Renal cortex interstitium (tissue), 15 donors: ENCODE measurements at places on chromosomes 7 and 10.

GRCh38 chr10:88660598-88660884 is 3.7 kb upstream of the LIPF start:
- DNase-seq, result no peak

DNA sequence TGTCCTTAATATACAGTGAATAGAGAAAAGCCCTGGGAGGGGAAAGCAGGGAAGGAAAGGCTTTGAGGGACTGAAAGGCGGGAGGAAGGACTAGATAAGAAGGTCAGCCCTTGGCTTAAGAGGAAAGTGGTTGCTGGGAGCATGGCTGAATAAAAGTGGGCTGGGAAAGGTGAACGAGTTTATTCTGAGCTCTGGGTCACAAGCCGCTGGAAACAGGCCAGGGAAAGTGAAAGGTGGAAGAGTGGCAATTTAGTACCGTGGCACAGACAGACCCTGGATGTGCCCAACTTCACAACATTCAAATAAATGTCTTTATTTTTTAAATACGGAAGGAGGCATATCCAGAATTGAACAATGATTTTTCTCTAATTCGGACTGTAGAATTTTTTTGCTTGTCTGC is 39.7 kb downstream of the TAC1 start:
- no peak for DNase-seq

GRCh38 chr10:117545141-117546019 is 2.8 kb downstream of the EMX2 start:
- DNase-seq, result no peak

- DNase-seq, result no peak
Observed at GRCh38 chr10:51095444-51095843, 21.2 kb downstream of the PRKG1 start.

DNA sequence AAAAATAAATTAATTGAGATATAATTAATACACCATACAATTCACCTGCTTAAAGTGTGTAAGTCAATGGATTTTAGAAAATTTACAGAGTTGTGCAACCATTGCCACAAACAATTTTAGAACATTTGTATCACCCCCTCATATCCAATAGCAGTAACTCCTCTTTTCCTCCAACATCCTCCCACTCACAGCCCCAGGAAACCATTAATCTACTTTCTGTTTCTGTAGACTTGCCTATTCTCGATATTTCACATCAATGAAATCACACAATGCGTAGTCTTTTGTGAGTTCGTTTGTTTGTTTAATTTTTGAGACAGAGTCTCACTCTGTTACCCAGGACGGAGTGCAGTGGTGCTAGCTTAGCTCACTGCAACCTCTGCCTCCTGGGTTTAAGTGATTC is 13.7 kb upstream of the HERC4 start:
- no peak for DNase-seq

- no peak for DNase-seq
Observed at GRCh38 chr7:130734815-130735716, 1.1 kb upstream of the KLF14 start.

DNA sequence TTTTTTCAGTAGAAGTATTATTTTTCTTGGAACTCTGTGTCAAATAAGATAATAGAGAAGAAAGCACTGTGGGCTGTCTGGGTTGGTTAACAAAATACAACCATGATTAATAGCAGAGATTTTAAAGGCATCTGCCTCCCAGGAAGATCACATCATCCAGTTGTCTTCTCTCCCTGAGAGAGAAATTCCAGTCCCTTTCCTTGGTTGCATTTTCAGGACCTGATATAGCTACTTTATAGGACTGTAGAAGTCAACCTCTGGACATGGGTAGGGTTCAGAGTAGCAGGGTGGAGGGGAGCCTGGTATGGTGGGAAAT is 309.9 kb upstream of the IGFBP3 start:
- DNase-seq, result no peak

DNA sequence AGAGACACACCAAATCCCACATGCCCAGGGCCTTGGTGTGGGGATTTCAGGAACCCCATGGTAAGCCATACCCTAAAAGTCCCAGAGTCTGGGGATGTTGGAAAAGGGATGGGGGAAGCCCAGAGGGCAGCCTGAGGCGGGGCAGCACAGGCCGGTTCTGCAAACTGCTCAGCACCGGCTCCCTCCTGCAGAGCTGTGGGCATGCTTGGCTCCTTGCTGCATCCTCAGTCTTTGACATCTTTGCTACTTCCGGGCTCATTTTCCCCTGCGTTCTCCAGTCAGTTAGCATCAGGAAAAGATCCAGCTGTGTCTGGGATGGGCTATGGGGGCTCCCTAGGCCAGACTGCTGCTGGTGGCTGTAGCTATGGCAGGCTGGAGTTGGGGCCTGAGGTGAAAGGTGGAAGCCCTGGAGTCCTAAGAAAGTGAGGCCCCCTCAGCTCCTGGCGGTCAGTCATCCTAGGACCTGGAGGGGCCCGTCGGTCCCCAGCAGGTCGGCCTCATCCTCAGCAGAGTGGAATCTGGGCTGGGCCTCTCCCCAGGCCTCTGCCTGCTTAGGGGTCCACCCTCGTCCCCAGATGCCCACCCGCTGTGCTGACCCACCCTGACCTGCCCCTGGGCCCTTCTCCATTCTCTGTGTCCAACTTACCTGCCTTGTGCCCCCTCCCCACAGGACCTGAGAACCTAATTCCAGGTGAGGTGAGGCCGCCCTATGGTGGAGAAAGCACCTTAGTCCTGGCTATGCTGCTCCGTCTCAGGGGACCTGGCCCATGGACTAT is 9.3 kb downstream of the TBATA start:
- DNase-seq, result no peak

DNA sequence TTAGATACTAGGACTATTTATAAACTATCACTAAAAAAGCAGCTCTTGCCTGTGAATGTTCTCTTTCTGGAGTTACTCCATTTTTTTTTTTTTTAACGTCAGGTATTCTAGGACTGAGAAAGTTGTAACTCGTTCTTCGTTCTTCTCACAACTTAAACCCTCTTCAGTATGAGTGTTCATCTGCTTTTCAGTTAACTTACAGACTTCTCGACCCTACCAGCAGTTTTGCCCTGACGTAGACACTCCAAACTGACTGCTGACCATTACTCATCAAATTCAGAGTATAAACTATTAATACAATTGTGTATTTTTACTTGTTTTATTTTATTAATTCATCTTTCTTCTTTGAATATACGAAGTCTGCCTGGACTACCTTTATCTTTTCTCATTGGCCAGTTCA is 353.1 kb downstream of the GPR37 start:
- DNase-seq, result no peak

DNA sequence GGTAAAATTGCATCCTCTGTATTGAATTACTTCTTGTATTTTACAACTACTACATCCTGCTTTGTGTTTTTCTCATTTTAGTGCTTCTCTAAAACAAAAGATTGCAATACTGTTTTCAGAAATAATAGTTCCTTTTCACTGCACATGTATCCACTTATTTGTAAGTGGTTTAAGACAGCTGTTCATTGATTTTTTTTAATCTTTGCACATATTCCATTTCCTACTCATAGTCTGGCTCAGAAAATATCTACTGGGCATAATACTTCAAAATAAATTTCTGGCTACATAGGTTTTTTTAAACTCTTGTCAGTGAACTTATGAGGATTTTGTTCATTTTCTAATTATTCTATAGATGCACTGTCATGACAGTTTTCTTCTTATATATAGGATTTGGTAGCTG is 54.8 kb downstream of the SND1 start:
- no peak for DNase-seq

- no peak for DNase-seq
Observed at GRCh38 chr7:44221231-44221791, 20.5 kb downstream of the YKT6 start.

DNA sequence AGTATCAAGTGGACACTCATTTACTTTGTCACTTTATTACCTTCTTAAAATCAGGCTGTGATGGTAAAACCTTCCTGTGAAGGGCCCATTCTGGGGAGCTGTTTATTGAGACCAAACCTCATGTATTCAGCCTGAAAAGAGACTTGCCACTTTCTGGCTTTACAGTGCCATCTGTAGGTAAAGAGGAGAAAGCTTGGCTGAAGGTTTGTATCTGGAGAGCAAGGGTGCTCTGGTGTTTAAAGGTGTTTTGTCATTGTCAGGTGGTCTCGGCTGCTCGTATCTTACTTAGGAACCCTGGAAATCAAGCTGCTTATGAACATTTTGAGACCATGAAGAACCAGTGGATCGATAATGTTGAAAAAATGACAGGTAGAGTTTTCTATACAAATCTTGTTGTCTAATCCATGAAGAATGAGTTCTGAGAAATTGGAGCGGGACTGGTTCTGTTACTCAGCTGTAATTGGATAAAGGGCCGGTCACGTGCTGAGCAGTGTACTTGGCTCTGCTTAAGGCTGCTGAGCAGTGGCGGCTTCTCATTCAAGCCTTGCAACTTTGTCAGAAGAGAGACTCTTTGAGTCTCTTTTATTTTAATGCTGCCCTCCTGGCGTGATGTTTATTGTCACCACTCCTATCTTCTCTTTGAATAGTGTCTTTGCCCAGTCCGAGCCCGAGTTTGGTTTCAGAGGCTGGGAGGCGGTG is 46.9 kb downstream of the AP3M1 start:
- no peak for DNase-seq

GRCh38 chr10:72889391-72889831 is 4.1 kb upstream of the OIT3 start:
- no peak for DNase-seq

DNA sequence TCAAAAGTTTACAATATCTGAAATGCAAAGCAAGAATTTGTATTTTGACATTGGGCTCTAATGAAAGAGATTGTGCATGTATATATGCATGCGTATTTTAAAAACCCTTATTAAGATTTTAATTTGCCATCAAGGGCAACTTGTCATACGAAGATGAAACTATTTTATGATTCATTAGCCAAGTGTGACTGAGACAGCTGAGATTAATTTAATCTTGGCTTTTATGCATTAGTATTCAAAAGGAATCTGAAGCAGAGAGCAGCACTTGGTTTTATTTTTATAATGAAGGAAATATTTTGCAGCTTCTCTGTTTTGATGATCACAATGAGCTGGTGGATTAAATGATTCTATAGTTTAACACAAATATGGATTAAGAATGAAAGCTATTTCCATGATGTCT is 45.9 kb upstream of the AKR1E2 start:
- no peak for DNase-seq

- DNase-seq, result no peak
Observed at GRCh38 chr7:157565201-157565626, 228.4 kb downstream of the DNAJB6 start.

- DNase-seq, result no peak
Observed at GRCh38 chr10:132392184-132392800, 4.7 kb upstream of the PWWP2B start.

DNA sequence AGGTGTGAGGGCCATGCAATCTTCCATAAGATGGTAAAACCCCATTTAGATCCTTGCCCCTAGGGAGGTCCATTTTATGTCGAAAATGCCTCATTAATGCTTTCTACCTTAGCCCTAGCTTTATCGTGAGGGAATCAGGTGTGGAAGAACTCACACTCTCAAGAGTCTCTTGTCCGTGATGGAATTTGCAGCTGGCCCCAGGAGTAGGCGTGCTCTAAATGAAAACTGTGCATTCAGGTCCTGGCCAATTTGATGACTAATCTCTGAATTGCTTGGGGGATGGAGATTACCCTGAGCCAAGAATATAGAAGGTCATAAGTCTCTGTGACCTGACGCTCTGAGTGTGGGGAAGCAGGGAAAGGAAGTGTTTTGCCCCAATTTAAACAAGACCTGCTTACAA is 6.6 kb downstream of the C10orf90 start:
- DNase-seq, result no peak

DNA sequence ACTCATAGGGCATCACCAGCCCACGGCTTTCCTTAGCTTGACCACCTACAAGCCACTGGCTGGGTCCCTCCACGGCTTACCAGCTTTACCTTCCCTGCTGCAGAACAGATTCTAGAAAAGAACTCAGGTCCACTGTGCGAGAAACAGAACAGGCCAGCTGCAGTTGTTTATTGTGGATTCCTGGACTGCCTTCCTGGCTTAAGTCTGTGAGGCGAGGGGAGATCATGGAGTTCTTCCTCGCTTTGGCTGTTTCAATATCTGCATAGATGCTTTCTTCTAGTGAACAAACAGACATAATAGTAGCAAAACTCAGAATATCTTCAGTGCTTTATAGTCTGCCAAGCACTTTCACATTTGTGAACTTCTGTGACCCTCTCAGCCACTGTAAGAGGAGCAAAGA is 162.9 kb upstream of the HABP2 start:
- DNase-seq, result no peak

GRCh38 chr7:105269397-105269796 is 119.3 kb downstream of the SRPK2 start:
- no peak for DNase-seq

GRCh38 chr10:56881218-56881617 is 520.2 kb upstream of the ZWINT start:
- peak; percentile 7 for DNase-seq

DNA sequence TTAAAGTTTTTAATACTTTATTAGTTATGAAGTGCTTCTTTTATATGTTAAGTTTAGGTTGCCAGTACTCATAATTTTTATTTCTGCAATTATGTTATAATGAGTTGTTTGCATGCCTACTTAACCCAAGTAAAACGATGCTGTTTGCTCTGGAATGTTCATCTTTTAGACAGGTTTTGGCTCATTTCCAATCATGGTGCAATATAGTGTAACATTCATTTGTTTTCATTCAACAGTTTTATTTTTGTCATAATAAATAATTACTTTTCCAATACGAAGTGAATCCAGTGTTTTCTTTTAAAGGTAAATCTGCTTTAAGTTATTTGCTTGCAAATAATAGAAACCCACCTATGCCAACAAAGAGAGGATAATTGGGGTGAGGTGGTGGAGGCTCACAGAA is 22.1 kb downstream of the ARL5B start:
- no peak for DNase-seq

- no peak for DNase-seq
Observed at GRCh38 chr10:43576062-43576461, 1.6 kb upstream of the ZNF239 start.

GRCh38 chr7:103148994-103149807 is at the start of gene NAPEPLD:
TSS of gene NAPEPLD (minus strand) at chr7:103149099. CDS start at chr7:103128776, 20,323 bp downstream.
- peak; percentile 88 for DNase-seq

- DNase-seq, result no peak
Observed at GRCh38 chr7:44622342-44623151, 16.1 kb downstream of the OGDH start.

- DNase-seq, result no peak
Observed at GRCh38 chr10:11178606-11179515, 161.2 kb downstream of the CELF2 start.

DNA sequence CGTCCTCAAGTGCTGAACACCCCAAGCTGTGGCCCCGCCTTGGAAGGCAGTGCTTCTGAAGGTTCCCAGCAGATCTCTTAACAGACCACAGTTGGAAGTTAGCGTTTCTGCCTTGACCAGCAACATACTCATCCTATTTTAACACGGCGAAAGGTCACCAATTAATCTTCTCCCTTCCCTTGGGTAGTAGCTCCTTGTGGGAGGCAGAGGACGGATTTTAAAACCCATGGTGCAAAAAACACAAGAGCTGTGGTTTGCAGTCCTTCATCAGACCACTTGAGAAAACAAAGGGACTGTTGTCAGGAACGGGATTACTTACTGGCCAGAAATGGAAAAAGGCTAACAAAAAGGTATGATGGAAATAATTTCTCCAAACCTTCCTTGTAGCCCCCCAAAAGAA is 87.3 kb downstream of the BEND7 start:
- no peak for DNase-seq
